ENCODE measurements at places on chromosomes 5 and 9.

GRCh38 chr9:112048924-112049691 lies 126.0 kb downstream of the SUSD1 start:
- no peak overlapping the region for H3K27ac ChIP-seq
- no peaks in the 10 kb centered on the region for H3K27me3 ChIP-seq
- H3K4me1 ChIP-seq, result peaks cover 8% of the 10 kb centered on the region
- H3K4me3 ChIP-seq, result no peak overlapping the region
- no peaks in the 10 kb centered on the region for H3K36me3 ChIP-seq
- no peak for DNase-seq

DNA sequence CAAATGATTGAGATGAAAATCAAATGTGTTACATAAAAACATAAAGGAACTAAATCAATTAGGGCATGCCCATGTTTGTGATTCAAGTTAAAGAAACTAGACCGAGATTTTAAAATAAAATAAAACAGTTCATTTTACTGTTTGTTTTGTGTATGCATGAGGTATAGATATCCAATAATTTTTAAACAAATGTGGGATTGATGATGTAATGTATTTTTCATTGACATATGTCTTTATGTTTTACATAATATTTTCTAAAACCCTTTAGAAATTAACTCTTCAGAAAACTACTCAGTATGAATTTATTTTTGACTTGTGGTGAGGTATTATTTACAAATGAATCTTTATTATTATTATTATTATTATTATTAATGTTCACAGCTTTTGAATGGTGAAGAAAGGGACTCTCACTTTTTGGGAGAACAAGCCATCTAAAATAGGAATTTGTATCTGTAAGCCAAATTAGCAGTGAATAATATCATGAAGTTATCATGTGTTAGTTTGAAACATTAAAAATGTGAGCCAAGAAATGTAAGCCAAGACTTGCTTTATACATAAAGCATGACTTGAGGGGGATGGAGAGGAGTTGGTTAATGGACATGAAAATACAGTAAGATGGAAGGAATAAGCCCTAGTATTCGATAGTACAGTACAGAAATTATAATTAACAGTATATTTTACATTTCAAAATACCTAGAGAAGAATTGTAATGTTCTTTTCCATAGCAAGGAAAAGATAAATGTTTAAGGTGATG lies 355.0 kb downstream of the CDH10 start:
- no peaks in the 10 kb centered on the region for H3K4me1 ChIP-seq
- H3K36me3 ChIP-seq, result no peaks in the 10 kb centered on the region
- H3K27ac ChIP-seq, result no peak overlapping the region
- DNase-seq, result no peak
- H3K4me3 ChIP-seq, result no peak overlapping the region

GRCh38 chr5:76224898-76225297 lies 141.7 kb downstream of the SV2C start:
- H3K27me3 ChIP-seq, result no peaks in the 10 kb centered on the region
- no peaks in the 10 kb centered on the region for H3K36me3 ChIP-seq
- H3K4me1 ChIP-seq, result no peaks in the 10 kb centered on the region
- H3K27ac ChIP-seq, result no peak overlapping the region
- no peak overlapping the region for H3K4me3 ChIP-seq

GRCh38 chr9:77808751-77809081 lies 160.6 kb upstream of the GNA14 start:
- no peak overlapping the region for H3K4me3 ChIP-seq
- no peak overlapping the region for H3K27ac ChIP-seq
- DNase-seq, result no peak
- H3K27me3 ChIP-seq, result no peaks in the 10 kb centered on the region
- peaks cover 3% of the 10 kb centered on the region for H3K36me3 ChIP-seq
- H3K4me1 ChIP-seq, result peaks cover 8% of the 10 kb centered on the region

DNA sequence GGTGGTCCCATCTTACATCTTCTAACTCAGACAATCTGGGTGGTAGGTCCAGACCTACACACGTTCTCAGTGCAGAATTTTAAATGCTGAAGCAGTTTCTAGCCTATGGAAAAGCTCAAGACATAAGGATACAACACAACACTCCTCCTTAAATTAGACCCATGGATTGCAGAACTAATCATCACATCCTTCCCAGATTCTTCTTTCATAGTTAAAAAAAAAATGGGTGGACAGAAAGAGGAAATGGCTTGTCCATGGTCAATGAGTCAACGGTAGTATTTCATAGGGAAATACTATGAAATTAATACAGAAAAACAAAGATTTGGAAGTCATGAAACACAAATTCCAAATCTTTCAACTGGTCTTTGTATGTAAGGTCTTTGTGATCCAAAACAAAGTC lies 106.9 kb downstream of the PAPPA start:
- no peaks in the 10 kb centered on the region for H3K4me1 ChIP-seq
- no peaks in the 10 kb centered on the region for H3K27me3 ChIP-seq
- no peaks in the 10 kb centered on the region for H3K36me3 ChIP-seq
- no peak for DNase-seq
- no peak overlapping the region for H3K4me3 ChIP-seq

DNA sequence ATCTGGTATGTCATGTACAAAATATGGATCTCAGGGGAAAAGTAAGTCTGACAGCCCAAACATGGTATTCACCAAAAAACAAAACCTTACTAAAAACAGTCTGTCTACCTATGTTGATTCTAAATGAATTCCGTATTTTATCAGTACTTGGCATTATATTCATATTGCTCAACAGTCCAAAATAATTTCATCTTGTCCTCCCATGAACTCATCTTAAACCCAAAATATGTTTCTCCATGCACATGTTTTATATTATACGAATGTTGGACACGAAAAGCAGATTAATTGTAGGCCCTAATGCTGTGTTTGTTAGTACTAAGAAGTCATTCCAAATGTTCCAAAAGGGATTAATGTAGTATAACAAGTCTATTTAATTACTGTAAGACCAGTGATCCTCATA lies 20.1 kb downstream of the NFIB start:
- no peak overlapping the region for H3K4me3 ChIP-seq
- no peaks in the 10 kb centered on the region for H3K4me1 ChIP-seq
- no peak overlapping the region for H3K27ac ChIP-seq

- H3K36me3 ChIP-seq, result no peaks in the 10 kb centered on the region
- peak within 1 kb of the TSS; percentile 70 for H3K4me3 ChIP-seq
- H3K27me3 ChIP-seq, result peaks cover 83% of the 10 kb centered on the region
- no peak within 1 kb of the TSS for H3K27ac ChIP-seq
- DNase-seq, result no peak
These were observed at the start of gene WNK2 for GRCh38 chr9:93183663-93184431. Gene WNK2, plus strand, starts transcription at chr9:93184139. Its CDS starts 791 bp downstream, at chr9:93184930.
